Stimulated activated CD8-positive, alpha-beta memory T cell treated with anti-CD3 and anti-CD28 coated beads, Interleukin-12 subunit alpha, Interleukin-12 subunit beta, amount 100 ng/mL, for 4 hours (primary cell): ENCODE measurements at places on chromosomes 6 and 20.
A peak's percentile ranks its signal among the peaks of the same experiment; 100 is the strongest.

GRCh38 chr6:132446141-132446854, 45.0 kb upstream of the MOXD1 start:
- DNase-seq, result no peak

DNA sequence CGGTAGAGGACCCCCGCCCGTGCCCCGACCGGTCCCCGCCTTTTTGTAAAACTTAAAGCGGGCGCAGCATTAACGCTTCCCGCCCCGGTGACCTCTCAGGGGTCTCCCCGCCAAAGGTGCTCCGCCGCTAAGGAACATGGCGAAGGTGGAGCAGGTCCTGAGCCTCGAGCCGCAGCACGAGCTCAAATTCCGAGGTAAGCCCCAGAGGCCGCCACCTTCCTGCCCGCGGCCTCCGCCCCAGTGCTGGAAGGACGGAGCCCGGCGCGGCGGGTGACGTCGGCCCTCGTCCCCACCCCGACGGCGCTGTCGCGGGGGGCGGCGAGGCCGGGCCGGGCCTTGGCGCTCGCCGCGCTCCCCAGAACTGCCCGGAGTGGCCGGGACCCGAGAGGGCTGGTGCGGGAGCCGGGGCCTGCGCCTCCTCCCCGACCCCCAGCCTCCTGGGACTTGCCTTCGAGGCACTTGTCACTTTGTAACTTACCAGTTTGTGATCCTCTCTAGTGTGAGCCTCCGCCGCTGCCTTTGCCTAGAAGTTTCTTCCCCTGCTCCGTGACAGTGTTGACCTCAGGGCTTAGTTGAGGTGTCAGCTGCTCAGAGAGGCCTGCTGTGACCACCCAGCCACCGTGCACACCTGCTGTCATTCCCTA, 417 bp downstream of the VAPB start:
- no peak for DNase-seq

GRCh38 chr6:9437836-9438235, 977.0 kb downstream of the TFAP2A start:
- no peak for DNase-seq

- DNase-seq, result no peak
These were observed 36.8 kb upstream of the MRPS18A start for GRCh38 chr6:43724354-43724753.

GRCh38 chr20:50170549-50171220, 17.2 kb upstream of the PEDS1 start:
- no peak for DNase-seq

DNA sequence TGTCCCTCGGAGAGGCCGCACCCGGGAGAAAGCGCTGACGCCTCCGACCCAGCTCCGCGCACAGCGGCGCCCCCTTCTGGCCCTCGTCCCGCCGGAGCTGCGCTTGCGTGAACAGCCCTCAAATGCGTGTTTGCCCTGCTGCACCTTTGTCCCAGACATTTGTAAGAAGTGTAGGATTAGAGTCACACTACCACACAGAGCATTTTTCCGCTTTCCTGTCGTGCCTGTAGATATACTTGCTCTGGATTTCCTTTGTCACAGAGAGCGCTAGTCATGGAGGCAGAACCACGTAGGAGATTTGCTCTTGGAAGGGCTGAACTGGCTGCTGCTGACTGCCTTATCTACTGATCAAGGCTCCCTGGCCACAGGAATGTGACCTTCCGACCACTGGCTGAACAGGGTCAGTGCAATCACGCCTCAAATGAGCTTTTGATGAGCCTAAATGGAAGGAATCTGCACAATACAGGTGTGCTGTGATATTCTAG, 62.3 kb downstream of the PAX1 start:
- no peak for DNase-seq

DNA sequence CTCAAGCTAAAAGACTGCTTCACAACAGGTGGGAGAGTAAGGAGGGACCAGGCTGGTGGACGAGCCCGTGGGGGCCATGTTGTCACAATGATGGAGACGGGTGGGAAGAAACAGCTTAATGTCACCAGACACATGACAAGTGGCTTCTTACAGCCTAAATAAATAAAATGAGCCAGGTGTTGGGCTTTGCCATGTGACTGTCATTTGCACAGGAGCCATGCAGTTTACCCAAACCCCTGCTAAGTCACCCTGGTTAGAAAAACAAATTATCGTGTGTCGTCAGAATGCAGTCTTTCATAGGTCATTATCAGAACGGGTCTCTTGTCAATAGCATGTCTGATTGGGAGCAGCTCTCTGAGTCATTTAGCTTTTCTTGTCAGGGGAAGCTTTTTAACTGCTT, 18.5 kb downstream of the BTBD3 start:
- DNase-seq, result no peak

DNA sequence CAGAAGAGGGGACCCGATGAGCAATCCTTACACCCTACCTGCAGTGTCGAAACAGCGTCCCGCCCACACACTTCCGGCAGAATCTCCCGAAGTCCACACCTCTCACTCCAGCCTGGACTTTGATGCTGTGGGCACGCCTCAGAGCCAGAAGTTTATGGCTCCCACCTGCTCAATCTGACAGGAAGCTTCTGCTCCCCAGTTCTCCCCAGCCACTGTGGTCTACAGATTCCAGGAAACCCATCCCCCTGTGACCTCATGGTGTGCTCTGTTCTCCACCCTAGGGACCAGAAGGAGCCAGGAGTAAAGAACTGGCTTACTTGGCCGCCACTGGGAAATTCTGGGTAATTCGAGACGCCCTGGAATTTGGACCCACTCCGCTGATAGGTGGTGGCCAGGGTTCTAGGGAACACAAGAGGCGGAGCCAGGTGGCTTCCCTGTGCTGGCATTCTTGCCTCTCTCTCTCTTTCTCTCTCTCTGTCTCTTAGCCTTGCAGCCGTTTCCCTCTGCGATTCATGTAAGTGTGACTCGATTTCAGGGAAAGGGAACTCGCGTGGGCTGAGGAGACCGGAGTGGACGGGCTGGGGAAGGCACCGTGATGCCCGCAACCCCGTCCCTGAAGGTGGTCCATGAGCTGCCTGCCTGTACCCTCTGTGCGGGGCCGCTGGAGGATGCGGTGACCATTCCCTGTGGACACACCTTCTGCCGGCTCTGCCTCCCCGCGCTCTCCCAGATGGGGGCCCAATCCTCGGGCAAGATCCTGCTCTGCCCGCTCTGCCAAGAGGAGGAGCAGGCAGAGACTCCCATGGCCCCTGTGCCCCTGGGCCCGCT, at the start of gene TRIM15:
TSS of gene TRIM15 (plus strand) at position 457 of the 828 bp plus-strand sequence. CDS start at position 596, 139 bp downstream.
- DNase-seq, result no peak

DNA sequence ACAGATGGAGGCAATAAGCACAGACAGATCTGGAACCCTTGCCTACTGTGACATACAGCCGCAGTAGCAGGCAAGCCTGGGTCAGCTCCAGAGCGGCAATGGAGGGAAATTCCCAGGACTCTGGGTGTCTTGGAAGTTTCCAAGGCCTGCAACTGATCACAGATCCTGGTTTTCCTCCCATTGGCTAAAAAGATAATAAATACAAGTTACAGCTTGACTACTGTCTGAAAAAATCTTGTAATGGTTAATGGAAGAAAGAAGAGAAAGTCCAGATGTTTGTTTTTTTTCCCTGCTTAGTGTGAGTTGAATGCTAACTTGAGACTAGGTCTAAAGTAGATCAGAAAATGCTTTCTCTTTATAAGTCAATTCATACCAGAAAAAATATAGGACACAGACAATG, 307.6 kb downstream of the ALDH8A1 start:
- no peak for DNase-seq

GRCh38 chr6:30885481-30885998, 1.2 kb downstream of the DDR1 start:
- no peak for DNase-seq

- DNase-seq, result peak; percentile 71
These were observed 29.4 kb downstream of the HLA-F start for GRCh38 chr6:29752451-29753308.

GRCh38 chr6:73515204-73515655, 5.6 kb downstream of the EEF1A1 start:
- DNase-seq, result no peak

DNA sequence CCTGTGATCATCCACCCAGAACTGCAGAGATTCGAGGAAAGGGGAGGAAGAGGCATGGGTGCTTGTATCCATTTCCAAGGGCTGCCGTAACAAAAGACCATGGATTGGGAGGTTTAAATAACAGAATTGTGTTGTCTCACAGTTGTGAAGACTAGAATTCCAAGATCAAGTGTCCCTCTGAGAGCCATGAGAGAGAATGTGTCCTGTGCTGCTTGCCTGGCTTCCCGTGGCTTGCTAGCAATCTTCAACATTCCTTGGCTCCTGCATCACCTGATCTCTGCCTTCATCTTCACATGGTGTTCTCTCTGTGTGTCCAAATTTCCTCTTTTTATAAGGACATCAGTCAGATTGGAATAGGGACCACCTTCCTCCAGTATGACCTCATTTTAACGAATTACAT, 69.8 kb downstream of the CDC40 start:
- no peak for DNase-seq

- no peak for DNase-seq
These were observed 271.2 kb downstream of the PHACTR1 start for GRCh38 chr6:12987783-12988182.

- DNase-seq, result no peak
These were observed 160.2 kb downstream of the SYCP2 start for GRCh38 chr20:59772931-59773913.

- DNase-seq, result no peak
These were observed 101.3 kb downstream of the REV3L start for GRCh38 chr6:111381728-111382127.

DNA sequence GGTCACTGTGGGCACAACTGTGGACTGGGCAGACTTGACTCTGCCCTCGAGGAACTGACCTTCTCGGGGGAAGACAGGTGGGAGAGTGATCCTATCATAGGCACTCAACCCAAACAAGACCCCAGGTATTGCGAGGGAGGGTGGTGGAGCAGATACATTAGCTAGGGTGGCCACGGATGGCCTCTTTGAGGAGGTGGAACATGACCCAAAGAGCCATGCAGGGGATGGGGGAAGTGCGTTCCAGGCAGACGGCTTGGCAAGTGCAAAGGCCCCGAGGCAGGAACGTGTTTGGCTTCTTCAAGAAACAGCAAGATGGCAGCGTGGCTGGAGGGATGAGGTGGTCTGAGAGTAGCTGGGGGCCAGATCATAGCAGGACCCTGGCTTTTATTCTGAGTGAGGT, 167.6 kb downstream of the NFATC2 start:
- no peak for DNase-seq

DNA sequence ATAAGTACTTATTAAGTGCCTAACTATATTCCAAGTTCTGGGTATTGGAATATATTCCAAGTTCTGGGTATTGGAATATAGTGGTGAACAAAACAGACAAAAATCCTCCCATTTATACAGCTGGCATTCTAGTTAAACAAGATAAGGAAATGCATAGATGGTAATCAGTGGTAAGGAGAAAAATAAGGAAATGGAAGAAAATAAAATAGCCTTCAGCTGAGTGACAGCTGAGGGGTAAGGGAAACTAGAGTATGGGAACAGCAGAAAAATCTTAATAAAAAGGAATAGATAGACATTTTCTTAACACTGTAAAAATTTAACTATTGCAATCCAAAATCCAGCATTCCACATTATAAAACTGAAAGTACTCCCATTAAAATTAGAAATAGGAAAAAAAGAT, 17.2 kb upstream of the WFDC10A start:
- no peak for DNase-seq

DNA sequence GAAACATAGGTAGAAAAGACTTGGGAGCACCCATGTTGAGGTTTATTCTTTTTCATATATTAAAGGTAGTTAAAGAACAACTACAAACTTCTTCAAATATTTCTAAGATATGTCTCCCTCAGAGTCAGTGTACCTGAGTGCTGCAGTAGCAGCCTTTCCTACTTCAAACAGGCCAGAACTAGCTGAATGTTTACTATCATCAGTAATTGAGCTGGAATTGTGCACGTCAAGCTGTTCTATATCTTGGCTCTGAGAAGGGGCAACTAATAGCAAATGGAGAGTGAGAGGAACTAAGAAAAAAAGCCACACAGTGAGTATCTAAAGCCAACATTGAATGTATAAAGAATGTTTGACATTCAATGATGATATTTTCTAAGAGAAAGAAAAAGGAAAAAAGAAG, 21.7 kb downstream of the MTCL3 start:
- no peak for DNase-seq

- DNase-seq, result no peak
These were observed 7.0 kb downstream of the SERAC1 start for GRCh38 chr6:158160932-158161539.

- DNase-seq, result no peak
These were observed 35.7 kb downstream of the TGM2 start for GRCh38 chr20:38129248-38129865.

DNA sequence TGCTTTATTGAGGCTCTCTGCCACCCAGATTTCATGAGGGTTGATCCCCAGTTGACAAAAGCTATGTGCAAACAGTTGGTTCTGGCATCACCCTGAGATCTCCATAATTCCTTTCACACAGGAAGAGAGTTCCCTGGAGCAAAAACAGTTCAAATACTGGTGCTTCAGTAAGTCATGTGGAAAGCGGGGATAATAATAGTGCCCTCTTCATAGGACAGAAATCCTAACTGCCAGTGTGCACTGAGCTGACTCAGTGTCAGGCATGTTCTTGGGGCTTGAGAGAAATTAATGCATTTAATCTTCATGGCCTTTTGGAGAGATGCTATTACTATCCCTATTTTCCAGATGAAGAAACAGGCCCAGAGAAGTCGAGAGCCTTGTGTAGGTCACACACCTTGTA, 7.9 kb upstream of the SLC52A3 start:
- DNase-seq, result no peak

- DNase-seq, result no peak
These were observed 109.1 kb downstream of the UTRN start for GRCh38 chr6:144394210-144394609.

GRCh38 chr20:34710568-34710839, 6.4 kb downstream of the TP53INP2 start:
- no peak for DNase-seq

- no peak for DNase-seq
These were observed 109.4 kb upstream of the AKAP12 start for GRCh38 chr6:151130329-151130728.

GRCh38 chr6:106090001-106090400, 3.9 kb downstream of the PRDM1 start:
- no peak for DNase-seq

DNA sequence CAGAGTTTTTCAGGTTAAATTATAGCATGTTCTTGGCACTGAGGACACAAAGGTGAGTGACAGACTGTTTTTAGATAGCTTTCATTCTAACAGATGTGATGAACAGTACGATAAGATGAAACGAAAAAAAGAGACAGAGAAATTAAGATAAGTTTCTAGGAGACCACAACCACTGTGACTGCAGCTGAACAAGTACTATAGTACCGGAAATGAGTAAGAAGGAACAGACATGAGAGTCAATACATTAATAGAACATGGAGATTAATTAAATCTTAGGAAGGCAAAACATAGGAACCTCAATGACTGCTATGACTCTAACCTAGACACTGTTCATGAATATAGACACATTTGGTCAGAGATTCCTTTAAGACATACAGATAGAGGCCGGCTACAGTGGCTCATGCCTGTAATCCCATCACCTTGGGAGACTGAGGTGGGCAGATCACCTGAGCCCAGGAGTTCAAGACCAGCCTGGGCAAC, 40.2 kb downstream of the HBS1L start:
- DNase-seq, result no peak
